Transverse colon (tissue), 4 donors: ENCODE measurements at places on chromosomes 2 and 18. TPM values are rescaled to one million over a fixed set of nuclear protein-coding genes. Genes with fewer than 3 reads are reported as not detected.
A peak's percentile ranks its signal among the peaks of the same experiment; 100 is the strongest.

GPR45 gene
- total RNA-seq = not detected

DES gene
- 1,891 TPM for total RNA-seq

SCN7A gene
- total RNA-seq = 23.3 TPM

CYP26B1 gene
- 2.4 TPM for total RNA-seq

EHBP1 gene
- total RNA-seq = 41.1 TPM

DNA sequence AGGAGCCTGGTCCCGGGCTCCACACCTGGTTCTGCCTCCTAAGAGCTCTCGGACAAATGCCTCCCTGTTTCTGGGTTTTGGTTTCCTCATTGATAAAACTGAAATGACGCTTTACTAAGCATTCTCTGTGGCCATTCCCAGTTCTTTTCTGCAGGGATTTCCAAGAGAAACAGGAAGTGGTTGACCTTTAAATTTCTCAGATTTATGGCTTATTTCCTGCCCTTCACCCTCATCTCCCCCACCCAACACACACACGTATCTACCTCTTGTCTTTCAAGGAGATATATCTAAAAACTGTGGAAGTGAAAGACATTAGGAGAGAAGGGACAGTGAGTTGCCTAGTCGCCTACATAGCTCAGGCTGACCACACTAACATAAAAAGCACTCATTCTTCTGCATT, 53.0 kb downstream of the PIEZO2 start:
- no peaks in the 10 kb centered on the region for H3K36me3 ChIP-seq
- no peak for DNase-seq
- H3K27ac ChIP-seq = no peak overlapping the region
- no peak overlapping the region for H3K4me3 ChIP-seq
- no peaks in the 10 kb centered on the region for H3K27me3 ChIP-seq
- peaks cover 7% of the 10 kb centered on the region for H3K4me1 ChIP-seq

DNA sequence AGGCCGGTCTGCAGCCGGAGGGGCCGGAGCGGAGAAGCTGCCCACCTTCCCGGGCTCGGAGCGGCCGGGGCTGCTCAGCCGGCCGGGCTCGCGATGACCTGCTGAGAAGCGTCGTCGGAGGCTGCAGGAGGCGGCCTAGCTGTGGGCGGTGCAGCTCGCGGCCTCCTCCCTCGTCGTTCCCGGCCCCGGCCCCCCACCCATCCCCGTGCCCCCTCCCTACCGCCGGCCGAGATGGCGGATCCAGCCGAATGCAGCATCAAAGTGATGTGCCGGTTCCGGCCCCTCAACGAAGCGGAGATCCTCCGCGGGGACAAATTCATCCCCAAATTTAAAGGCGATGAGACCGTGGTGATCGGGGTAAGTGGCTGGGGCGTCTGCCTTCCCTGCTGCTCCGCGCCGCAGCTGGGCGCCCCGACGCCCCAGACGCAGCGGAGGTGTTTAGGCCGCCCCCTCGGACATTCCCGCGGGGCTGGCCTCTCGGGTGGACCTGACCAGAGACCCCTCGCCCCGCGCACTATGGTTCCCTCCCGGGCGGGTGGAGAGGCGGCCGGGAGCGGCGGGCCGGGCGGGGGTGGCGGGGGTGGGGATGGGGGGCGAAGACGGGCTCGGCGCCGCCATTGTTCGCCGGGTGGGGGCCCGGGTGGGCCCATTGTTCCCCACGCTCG, 492 bp downstream of the KIF5C start:
- peaks cover 27% of the 10 kb centered on the region for H3K4me1 ChIP-seq
- H3K36me3 ChIP-seq = no peaks in the 10 kb centered on the region
- no peak for DNase-seq
- H3K27ac ChIP-seq = no peak overlapping the region

GRCh38 chr2:150480971-150481830, 6.3 kb downstream of the RND3 start:
- H3K27me3 ChIP-seq = no peaks in the 10 kb centered on the region
- DNase-seq = no peak
- peak overlapping the region; percentile 89 for H3K27ac ChIP-seq
- H3K4me3 ChIP-seq = no peak overlapping the region
- H3K36me3 ChIP-seq = no peaks in the 10 kb centered on the region
- peaks cover 62% of the 10 kb centered on the region for H3K4me1 ChIP-seq

- H3K36me3 ChIP-seq = no peaks in the 10 kb centered on the region
- no peak overlapping the region for H3K27ac ChIP-seq
- H3K4me3 ChIP-seq = no peak overlapping the region
- peaks cover 37% of the 10 kb centered on the region for H3K27me3 ChIP-seq
Measured at GRCh38 chr2:44793322-44793870, 148.1 kb upstream of the SIX3 start.

DNA sequence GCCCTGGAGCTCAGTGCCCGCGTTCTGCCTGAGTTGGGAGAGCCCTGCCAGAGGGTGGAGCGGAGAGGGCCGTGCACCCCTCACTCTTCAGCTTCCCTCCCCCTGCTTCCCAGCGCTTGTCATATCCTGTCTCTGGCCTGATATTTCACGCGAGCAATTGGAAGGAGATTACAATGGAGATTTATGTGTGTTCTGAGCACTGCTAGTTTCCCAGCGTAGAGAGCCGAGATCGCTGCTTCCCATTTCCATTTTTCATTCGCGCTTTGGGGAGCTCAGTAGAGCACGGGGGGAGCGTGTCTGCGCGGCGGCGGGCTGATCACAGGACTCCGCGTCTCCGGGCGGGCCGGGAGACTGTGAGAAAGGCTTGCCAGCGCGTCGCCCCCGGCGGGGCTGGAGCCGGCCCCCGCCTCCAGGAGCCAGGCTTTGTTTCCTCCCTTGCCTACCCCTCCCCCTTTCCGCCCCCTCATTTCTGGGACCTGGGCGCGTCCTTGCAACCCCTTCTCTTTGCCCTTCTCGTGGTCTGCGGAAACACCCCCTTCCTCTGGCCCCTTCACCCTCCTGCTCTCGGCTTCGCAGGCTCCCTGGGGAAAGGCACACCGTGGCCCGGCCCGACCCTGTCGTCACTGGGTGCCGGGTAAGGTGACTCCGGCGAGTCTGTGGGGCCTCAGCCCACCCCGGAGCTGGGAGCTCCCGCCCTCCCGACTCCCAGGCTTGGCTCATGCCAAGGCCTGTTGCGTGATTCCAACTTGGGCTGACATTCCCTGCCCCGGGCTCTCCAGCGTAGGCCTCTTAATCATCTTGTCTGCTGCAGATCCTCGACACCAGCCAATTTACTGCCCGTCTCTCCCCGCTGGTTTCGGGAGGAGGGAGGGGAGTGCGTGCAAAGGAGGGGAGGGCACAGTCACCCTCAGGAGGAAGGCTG, 5.8 kb downstream of the DLX2 start:
- H3K4me3 ChIP-seq = no peak overlapping the region
- DNase-seq = no peak
- peaks cover 100% of the 10 kb centered on the region for H3K27me3 ChIP-seq
- no peaks in the 10 kb centered on the region for H3K36me3 ChIP-seq

- no peak overlapping the region for H3K4me3 ChIP-seq
- H3K36me3 ChIP-seq = no peaks in the 10 kb centered on the region
- no peaks in the 10 kb centered on the region for H3K27me3 ChIP-seq
- no peak overlapping the region for H3K27ac ChIP-seq
Measured at GRCh38 chr2:100704156-100704555, 115.8 kb upstream of the NPAS2 start.

DNA sequence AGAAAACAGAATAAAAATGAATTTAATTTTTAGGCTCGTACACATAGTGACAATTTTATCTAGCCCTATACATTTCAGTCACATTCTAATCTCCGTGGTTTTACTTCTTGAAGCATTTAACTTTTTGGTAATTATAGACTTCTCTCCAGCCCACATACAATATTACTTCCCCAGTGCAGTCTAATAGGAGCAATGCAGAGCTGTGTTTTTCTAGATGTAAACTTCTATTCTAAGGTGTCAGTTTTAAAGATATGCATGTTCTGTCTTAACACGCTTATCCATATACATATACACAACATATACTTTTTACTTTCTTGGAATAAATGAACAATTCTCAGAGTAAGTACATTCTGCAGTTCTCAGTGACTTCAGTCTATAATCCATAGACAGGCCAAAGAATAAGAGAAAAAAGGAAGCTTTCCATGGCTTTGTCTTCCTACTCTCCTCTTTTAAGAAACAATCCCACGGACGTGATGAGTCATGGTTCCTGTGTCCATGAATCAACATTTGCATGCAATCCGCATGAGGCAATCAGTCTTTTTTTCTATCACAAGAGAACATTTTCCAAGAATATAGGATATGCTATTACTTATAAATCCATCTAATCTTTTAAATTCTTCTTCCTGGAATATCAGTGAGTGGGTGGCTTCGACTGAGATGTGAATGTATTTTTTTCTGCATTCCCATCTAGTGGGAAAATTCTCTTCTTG, 42.8 kb downstream of the CCDC102B start:
- H3K27me3 ChIP-seq = no peaks in the 10 kb centered on the region
- no peak overlapping the region for H3K4me3 ChIP-seq
- no peak for DNase-seq
- no peaks in the 10 kb centered on the region for H3K4me1 ChIP-seq
- no peaks in the 10 kb centered on the region for H3K36me3 ChIP-seq
- H3K27ac ChIP-seq = peak overlapping the region; percentile 36

GRCh38 chr2:11805024-11805423, 58.6 kb downstream of the LPIN1 start:
- H3K4me3 ChIP-seq = no peak overlapping the region
- H3K4me1 ChIP-seq = no peaks in the 10 kb centered on the region
- no peaks in the 10 kb centered on the region for H3K27me3 ChIP-seq

- H3K4me3 ChIP-seq = no peak overlapping the region
- no peaks in the 10 kb centered on the region for H3K4me1 ChIP-seq
- H3K27ac ChIP-seq = no peak overlapping the region
- H3K27me3 ChIP-seq = no peaks in the 10 kb centered on the region
Measured at GRCh38 chr2:158182676-158183295, 81.1 kb downstream of the UPP2 start.

- no peak overlapping the region for H3K4me3 ChIP-seq
- no peaks in the 10 kb centered on the region for H3K36me3 ChIP-seq
- no peaks in the 10 kb centered on the region for H3K27me3 ChIP-seq
- no peaks in the 10 kb centered on the region for H3K4me1 ChIP-seq
- no peak for DNase-seq
- H3K27ac ChIP-seq = no peak overlapping the region
Measured at GRCh38 chr2:134457765-134458472, 204.0 kb downstream of the MGAT5 start.

DNA sequence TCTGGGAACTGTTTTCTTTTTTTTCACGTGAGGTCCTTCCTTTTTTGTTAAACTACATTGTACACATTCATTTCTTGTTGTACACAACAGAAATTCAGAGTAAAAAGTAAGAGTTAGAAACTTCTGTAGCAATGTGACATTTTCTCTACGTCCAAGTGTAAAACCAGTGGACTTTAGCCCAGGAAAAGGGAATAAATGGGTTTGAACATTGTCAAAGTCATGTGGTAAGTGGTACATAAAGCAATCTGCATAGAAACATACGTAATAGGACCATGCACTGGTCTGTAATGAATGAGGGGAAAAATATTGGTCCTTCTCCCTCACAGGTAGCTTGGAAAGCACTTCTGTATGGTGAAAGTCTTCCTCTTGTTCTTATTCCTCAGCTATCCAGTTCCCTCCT, 421.4 kb downstream of the SETBP1 start:
- H3K4me3 ChIP-seq = no peak overlapping the region
- H3K27me3 ChIP-seq = no peaks in the 10 kb centered on the region
- H3K4me1 ChIP-seq = no peaks in the 10 kb centered on the region
- no peaks in the 10 kb centered on the region for H3K36me3 ChIP-seq
- no peak overlapping the region for H3K27ac ChIP-seq
- DNase-seq = no peak

GRCh38 chr2:164717000-164717803, 95.9 kb upstream of the GRB14 start:
- no peak for DNase-seq
- no peak overlapping the region for H3K4me3 ChIP-seq
- H3K27ac ChIP-seq = no peak overlapping the region
- no peaks in the 10 kb centered on the region for H3K4me1 ChIP-seq

GRCh38 chr18:3037423-3037915, 24.5 kb upstream of the LPIN2 start:
- no peaks in the 10 kb centered on the region for H3K36me3 ChIP-seq
- peak overlapping the region; percentile 35 for H3K27ac ChIP-seq
- peaks cover 4% of the 10 kb centered on the region for H3K4me1 ChIP-seq
- no peak overlapping the region for H3K4me3 ChIP-seq
- no peaks in the 10 kb centered on the region for H3K27me3 ChIP-seq

DNA sequence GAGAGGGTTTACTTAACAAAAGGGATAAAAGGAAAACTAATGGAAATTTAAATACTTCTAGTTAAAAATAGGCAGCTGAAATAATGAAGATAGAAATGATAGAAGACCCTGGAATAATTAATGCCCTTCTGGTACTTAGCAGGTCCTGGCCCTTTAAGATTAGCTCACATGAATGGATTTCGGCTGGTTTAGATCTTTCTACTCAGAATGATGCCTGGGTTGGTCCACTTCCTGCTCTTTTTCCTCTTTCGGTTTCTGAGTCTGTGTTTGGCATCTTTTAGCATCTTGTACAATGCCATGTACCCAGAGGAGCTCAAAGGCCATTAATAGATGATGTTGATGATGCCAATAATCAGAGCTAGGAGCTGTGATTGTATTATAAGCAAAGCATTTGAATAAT, 290.5 kb downstream of the CLIP4 start:
- H3K4me3 ChIP-seq = no peak overlapping the region
- H3K27me3 ChIP-seq = no peaks in the 10 kb centered on the region
- no peaks in the 10 kb centered on the region for H3K36me3 ChIP-seq
- no peak for DNase-seq

GRCh38 chr2:218397820-218398436, 1.7 kb upstream of the CTDSP1 start:
- peaks cover 6% of the 10 kb centered on the region for H3K36me3 ChIP-seq
- H3K27me3 ChIP-seq = no peaks in the 10 kb centered on the region
- peak overlapping the region; percentile 100 for H3K27ac ChIP-seq
- H3K4me1 ChIP-seq = peaks cover 55% of the 10 kb centered on the region

GRCh38 chr2:232611559-232612218, 21.7 kb upstream of the EFHD1 start:
- peak; percentile 66 for DNase-seq
- no peaks in the 10 kb centered on the region for H3K36me3 ChIP-seq
- H3K4me3 ChIP-seq = no peak overlapping the region
- no peaks in the 10 kb centered on the region for H3K27me3 ChIP-seq

DNA sequence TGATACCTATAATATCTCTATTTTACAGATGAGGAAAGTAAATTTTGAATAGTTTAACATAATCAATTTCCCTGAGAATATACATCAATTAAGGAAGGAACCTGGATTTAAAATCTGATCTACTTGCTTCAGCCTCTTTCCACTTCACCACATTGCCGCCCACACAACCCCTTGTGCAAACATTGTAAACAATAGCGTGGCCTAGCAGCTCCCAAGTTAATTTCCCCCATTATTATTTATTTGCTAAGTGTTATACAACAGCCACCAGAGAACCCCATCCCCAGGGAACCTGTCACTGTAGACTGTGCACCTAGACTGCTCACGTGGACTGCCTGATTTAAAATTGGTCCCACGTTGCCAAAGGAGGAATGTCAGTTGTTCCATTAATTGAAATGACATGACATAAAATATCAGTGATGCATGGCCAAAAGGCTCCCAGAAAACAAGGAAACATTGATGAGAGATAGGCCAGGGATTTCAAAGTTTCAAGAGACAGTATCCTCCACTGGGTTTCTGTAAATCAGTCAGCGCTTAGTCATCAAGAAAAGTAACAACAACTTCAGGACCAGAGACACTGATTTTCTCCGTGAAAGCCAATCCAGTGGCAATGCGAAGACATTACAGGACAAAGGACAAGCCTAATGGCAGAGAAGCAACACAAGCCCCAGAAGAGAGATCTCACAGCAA, 41.3 kb downstream of the SCG2 start:
- no peak overlapping the region for H3K4me3 ChIP-seq
- H3K27ac ChIP-seq = no peak overlapping the region
- H3K27me3 ChIP-seq = no peaks in the 10 kb centered on the region
- DNase-seq = no peak
- no peaks in the 10 kb centered on the region for H3K4me1 ChIP-seq
- H3K36me3 ChIP-seq = no peaks in the 10 kb centered on the region

GRCh38 chr2:142395291-142395690, 264.5 kb upstream of the LRP1B start:
- no peaks in the 10 kb centered on the region for H3K27me3 ChIP-seq
- H3K4me3 ChIP-seq = no peak overlapping the region
- no peak for DNase-seq
- no peaks in the 10 kb centered on the region for H3K4me1 ChIP-seq
